RWPE2 (cell line): ENCODE measurements at places on chromosomes 1 and 21.

DNA sequence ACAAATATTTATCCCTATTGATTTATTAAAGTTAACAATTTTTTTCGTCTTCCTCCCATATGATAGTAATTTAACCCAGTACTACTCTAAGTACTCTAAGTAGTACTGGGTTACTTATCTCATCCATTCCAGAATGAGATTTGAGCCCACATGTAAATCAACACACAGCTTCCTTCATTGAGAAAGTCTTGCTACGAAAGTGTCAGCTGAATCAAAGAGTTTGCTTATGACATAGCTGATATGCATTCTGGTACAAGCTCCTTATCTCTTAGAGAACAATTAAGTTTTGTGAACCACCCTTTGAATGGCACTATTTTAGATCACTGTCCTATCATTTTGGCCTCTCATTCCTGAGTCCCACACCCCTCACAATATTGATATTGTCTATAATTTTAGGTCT, 2.4 kb upstream of the SLC44A3 start:
- DNase-seq, result no peak
- no peak overlapping the region for H3K4me3 ChIP-seq
- H3K36me3 ChIP-seq, result no peaks in the 10 kb centered on the region
- H3K4me1 ChIP-seq, result no peaks in the 10 kb centered on the region

DNA sequence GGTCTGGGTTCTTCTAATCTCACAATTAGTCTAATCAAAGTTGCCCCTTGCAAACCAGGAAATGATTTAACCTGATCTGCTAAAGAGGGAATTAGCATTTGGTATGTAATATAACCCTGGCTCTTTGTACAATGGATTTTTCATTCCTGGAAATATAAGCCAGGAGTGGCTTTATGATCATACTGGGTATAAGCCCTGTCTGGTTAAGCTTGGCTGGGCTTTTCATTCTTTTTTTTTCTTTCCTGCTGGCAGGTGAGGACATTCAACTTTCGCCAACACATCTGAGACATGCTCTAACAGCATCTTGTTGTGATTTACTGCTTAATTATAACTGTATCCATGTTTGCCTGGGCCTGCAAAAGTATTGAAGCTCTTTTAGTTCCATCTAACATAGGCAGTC, 20.4 kb upstream of the SDE2 start:
- no peaks in the 10 kb centered on the region for H3K27me3 ChIP-seq
- H3K4me3 ChIP-seq, result no peak overlapping the region
- no peaks in the 10 kb centered on the region for H3K4me1 ChIP-seq
- no peak for DNase-seq
- no peaks in the 10 kb centered on the region for H3K36me3 ChIP-seq
- H3K27ac ChIP-seq, result no peak overlapping the region

DNA sequence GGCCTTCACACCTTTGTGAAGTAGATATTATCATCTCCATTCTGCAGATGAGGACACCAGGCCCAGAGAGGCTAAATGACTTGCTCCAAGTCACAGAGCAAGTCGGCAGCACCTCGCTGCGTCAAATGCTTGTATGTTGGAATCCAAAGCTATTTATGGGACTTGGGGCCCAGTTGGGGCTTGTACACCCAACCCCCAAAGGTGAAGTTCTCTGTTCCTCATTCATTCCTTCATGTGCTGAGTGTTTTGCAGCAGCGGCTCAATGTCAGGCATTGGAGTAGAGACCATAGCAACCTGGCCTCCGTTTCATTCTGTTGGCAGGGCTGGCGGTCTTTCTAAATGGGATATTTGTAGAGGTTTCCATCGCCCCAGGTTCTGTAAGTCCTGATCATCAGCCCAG, 113.4 kb upstream of the SLC25A33 start:
- peaks cover 8% of the 10 kb centered on the region for H3K4me1 ChIP-seq
- no peaks in the 10 kb centered on the region for H3K36me3 ChIP-seq
- no peaks in the 10 kb centered on the region for H3K27me3 ChIP-seq
- no peak overlapping the region for H3K27ac ChIP-seq
- DNase-seq, result no peak

GRCh38 chr1:158154501-158154900, 26.2 kb upstream of the CD1D start:
- H3K27ac ChIP-seq, result peak overlapping the region; percentile 64
- H3K36me3 ChIP-seq, result no peaks in the 10 kb centered on the region
- H3K27me3 ChIP-seq, result no peaks in the 10 kb centered on the region
- H3K4me3 ChIP-seq, result no peak overlapping the region
- DNase-seq, result no peak
- peaks cover 25% of the 10 kb centered on the region for H3K4me1 ChIP-seq

DNA sequence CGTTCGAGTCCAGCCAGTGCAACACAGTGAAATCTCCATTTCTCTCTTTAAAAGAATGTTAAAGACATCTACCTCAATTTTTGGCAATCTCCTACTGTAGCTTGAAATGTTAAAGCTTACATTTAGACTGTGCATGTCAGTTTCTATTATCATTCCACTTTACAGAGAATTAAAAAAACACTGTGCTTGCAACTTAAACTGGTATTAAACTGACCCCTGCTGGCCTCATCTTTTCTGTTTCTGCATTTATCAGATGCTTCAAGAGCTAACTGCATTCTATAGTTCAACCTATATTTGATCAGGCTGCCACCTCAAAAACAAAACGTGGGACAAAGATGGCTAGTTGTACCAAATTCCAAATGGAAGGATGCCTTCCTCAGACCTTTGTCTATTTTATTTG, 226.5 kb downstream of the SMYD3 start:
- H3K27me3 ChIP-seq, result no peaks in the 10 kb centered on the region
- H3K27ac ChIP-seq, result no peak overlapping the region
- H3K4me3 ChIP-seq, result no peak overlapping the region

DNA sequence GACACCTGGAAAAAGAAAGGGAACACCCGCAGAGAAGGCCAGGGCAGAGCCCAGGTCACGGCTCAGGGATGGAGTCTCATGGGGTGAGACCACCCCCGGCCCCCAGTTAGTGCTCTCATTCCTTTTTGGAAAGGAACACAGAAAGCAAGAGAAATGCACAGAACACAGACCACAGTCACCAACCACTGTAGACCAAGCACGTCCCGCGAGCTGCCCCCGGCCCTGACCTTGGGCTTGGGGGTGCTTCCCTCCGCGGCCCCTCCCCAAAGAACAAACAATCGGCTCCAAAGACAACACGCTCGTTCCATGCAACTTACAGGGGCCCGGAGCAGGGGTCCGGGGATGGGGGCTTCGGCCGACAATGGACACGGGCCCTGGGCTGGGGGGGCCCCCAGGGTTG, 12.8 kb downstream of the CELF3 start:
- DNase-seq, result no peak
- no peak overlapping the region for H3K27ac ChIP-seq
- no peak overlapping the region for H3K4me3 ChIP-seq
- H3K36me3 ChIP-seq, result peaks cover under 1% of the 10 kb centered on the region; the same call in 1 of the 2 replicates
- H3K4me1 ChIP-seq, result no peaks in the 10 kb centered on the region

- H3K27me3 ChIP-seq, result no peaks in the 10 kb centered on the region
- no peaks in the 10 kb centered on the region for H3K4me1 ChIP-seq
- no peak for DNase-seq
- H3K36me3 ChIP-seq, result no peaks in the 10 kb centered on the region
- no peak overlapping the region for H3K4me3 ChIP-seq
These were observed 182.9 kb downstream of the CDC7 start for GRCh38 chr1:91683598-91683951.

- peak overlapping the region; percentile 71 for H3K27ac ChIP-seq
- H3K4me1 ChIP-seq, result no peaks in the 10 kb centered on the region
- H3K27me3 ChIP-seq, result no peaks in the 10 kb centered on the region
- H3K36me3 ChIP-seq, result peaks cover 47% of the 10 kb centered on the region
These were observed 837 bp downstream of the NDUFS5 start for GRCh38 chr1:39026866-39027507.

- H3K4me3 ChIP-seq, result no peak overlapping the region
- H3K27ac ChIP-seq, result no peak overlapping the region
- DNase-seq, result no peak
- H3K27me3 ChIP-seq, result no peaks in the 10 kb centered on the region
- H3K36me3 ChIP-seq, result no peaks in the 10 kb centered on the region
- no peaks in the 10 kb centered on the region for H3K4me1 ChIP-seq
These were observed 10.8 kb downstream of the NTMT2 start for GRCh38 chr1:170156594-170156993.

DNA sequence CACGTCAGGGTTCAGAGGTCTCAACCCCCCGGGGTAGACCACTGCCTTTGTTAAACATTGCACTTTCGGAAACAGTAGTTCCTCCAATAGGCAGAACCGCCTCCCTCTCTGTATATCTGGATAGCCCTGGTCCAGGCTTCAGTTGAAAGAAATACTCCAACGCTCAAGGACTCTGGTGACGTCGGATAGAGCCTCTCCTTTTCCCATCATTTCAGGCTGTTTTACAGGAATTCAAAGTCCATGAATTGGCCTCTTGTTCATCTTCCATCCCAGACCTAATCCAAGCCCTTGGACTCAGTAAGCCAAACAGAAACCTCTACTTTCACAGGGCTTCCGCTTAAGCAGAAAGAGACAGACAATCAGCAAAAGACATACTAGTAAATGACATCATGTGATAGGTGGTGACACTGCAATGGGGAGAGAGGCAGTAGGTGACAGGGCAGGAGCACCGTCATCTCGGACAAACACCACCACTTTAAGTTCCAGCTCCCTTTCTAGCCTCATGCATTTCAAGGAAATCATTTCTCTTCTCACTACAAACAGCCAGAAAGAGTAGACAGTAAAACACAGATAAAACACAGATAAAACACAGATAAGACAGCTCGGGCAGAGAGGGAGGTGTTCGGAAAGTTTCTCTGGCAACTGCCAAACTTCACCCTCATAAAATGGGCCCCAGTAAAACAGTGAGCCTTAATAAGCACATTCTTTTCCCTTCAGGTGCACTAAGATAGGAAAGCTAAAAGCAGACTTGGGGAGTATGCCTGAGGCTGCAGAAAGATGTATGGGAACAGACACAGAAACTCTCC, 2.3 kb upstream of the PLA2G2A start:
- no peaks in the 10 kb centered on the region for H3K36me3 ChIP-seq
- no peak for DNase-seq
- H3K4me3 ChIP-seq, result no peak overlapping the region
- H3K4me1 ChIP-seq, result no peaks in the 10 kb centered on the region
- H3K27me3 ChIP-seq, result no peaks in the 10 kb centered on the region
- no peak overlapping the region for H3K27ac ChIP-seq

DNA sequence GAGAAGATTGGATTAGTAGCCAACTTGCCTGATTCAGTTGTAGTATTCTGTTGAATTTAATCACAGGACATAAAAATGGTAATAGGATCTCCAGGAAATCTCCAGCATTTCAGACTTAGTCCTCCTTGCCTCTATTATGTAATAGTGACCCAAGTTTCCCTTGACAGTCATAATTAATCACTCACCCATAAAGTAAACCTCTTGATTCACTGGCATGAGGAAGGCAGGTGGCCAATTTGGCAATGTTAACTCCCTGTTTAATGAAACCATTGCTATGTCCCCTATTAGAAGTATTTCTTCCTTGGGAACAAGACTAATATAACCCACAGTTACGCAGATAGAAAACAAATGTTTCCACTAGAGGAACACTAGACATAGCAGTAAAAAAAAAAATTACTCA, 604.8 kb upstream of the CXADR start:
- H3K36me3 ChIP-seq, result no peaks in the 10 kb centered on the region
- no peaks in the 10 kb centered on the region for H3K27me3 ChIP-seq
- H3K4me3 ChIP-seq, result no peak overlapping the region

- no peaks in the 10 kb centered on the region for H3K27me3 ChIP-seq
- no peak for DNase-seq
- H3K4me1 ChIP-seq, result peaks cover 26% of the 10 kb centered on the region
- H3K4me3 ChIP-seq, result no peak overlapping the region
- peak overlapping the region; percentile 45 for H3K27ac ChIP-seq
These were observed 101.2 kb downstream of the NFIA start for GRCh38 chr1:61183471-61184039.

- H3K27me3 ChIP-seq, result peaks cover 18% of the 10 kb centered on the region
- no peak overlapping the region for H3K27ac ChIP-seq
These were observed 9.5 kb upstream of the KCNA2 start for GRCh38 chr1:110615548-110616130.
